ENCODE measurements at places on chromosomes 13 and 19.
A peak's percentile ranks its signal among the peaks of the same experiment; 100 is the strongest.

DNA sequence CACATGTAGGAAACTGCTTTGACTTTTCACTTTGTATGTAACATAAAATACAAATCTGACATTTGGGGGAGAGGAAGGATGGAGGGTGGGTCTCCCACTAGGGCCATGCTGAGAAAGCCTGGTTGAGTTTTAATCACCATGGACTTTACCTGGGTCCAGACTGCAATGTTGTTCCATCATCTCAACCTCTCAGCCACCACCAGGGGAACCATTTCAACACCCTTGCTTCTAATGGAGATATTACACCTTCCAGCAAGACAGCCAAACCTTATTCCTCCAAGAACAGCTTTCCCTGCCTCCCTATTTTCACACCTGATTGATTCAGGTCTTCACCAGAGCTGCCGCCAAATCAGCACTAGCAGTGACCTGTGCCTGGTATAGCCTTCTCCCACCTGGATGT, 56.0 kb downstream of the ZAR1L start:
- no peak for DNase-seq

- no peak for DNase-seq
These were observed 274.7 kb downstream of the FOXO1 start for GRCh38 chr13:40391788-40392187.

DNA sequence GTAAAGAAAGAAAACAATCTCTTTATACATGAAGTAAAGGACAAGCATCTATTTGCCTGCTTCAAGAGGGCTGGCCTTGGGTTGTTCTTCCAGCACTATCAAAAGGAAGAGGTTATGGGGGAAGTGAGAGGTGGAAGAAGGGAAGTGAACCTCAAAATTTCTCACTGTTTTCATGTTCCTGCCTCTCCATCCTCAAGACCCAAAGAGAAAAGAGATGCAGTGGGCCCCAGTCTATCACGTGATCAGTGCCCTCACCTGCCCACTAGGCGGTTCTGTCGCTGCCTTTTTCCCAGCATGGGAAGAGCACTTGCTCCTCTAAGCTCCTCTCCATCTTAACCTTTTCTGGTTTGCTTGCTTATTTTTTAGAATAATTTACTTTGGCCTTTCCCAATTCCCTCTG, 6.2 kb upstream of the USP12 start:
- DNase-seq: no peak

- no peak for DNase-seq
These were observed 25.8 kb upstream of the INTS6 start for GRCh38 chr13:51478418-51479198.

DNA sequence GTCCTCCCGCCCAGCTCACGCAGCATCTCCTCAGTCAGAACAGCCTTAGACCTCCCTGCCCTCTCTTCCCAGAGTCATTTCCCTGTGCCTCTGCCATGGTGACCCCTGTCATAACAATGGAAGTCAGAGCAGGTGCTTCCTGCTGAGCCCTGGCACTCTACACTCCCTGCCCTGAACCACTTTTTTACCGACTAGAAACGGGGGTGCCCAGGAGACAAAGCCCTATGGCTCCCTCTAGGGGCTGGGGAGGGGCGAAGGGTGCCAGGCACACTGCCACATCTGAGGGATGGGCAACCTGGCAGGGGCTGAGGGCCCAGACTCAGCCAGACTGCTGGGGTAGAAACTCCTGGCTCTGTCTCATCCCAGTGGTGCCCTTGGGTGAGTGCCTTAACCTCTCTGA, 16.4 kb downstream of the ZNF574 start:
- peak; percentile 46 for DNase-seq

DNA sequence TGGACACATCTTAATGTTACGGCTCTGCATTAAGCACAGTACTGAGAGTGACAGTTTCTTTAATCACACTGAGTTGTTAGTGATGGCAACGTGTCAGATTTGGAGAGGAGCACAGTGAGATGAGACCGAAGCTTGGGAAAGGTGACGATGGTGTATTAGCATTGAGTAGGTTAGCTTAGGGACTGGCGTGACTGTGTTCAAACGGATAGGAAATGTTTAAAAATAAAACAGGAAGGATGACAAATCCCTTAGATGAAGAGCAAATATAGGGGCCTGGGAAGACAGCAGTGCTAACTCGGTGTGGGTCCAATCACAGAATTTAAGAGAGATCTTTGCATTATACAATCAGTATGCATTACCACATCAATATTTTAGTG, 384.3 kb downstream of the HS6ST3 start:
- no peak for DNase-seq

- DNase-seq: no peak
These were observed 110.9 kb downstream of the SACS start for GRCh38 chr13:23322353-23323336.

- no peak for DNase-seq
These were observed 32.4 kb downstream of the GPX4 start for GRCh38 chr19:1136201-1136600.

DNA sequence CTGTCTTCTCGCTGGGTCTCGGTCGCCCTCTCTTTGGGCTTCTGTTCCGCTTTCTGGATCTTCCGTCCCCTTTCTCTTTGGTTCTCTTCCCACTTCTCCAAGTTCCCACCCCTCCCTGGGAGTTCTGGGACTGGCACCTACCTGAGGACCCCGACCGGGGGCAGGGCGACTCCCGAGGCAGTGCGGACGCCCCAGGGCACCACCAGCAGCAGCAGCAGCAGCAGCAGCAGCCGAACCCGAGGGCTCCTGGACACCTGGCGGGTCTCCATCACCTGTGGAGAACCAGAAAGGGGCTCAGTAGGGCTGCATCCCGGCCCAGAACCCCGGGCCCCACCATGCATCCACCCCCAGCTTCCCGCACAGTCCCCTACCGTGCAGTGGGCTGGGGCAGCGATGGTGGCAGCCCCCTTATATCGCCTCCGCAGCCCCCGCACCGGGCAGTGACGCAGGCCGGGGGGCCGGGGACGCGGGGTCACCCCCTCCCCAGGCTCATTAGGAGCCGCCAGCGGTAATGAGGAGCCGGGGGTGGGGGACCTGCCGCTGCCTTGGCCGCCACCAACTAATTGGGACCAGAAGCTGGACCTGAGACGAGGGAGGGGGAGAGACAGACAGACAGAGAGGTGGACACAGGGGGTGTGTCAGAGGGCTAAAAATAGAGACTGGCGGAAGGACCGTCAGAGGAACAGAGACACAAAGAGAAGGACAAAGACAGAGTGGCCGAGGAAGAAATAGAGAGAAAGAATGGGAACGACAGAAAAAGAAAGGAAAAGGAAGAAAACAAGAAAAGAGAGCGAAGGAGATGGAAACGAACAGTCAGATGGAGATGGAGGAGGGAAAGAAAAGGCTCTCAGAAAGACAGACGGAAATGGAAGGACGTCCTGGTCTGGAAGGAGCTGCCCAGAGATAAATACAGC, at the start of gene PTH2:
Gene PTH2 (minus strand): TSS at position 371 of the 914 bp plus-strand sequence. CDS start 102 bp downstream, at position 269.
- no peak for DNase-seq

GRCh38 chr19:42115705-42116104, 16.5 kb downstream of the POU2F2 start:
- no peak for DNase-seq

DNA sequence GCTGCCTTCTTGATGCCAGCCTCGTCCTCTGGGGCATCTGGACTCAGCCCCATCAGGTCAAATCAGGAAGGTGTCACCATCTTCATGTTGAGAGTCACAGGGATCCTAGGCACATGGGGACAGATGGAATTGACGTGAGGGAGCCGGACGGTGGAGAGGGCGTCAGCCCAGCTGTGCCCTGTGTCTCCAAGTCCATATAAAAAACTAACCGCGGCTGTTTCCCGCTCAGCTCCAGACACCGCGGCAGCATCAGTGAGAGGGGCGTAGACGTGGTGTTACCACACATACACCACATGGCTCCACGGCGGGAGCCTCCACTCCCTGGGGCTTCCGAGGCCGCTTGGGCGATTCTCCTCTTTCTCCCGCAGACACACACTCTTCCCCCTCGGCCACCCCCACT, 5.6 kb upstream of the PRR36 start:
- peak; percentile 94 for DNase-seq

DNA sequence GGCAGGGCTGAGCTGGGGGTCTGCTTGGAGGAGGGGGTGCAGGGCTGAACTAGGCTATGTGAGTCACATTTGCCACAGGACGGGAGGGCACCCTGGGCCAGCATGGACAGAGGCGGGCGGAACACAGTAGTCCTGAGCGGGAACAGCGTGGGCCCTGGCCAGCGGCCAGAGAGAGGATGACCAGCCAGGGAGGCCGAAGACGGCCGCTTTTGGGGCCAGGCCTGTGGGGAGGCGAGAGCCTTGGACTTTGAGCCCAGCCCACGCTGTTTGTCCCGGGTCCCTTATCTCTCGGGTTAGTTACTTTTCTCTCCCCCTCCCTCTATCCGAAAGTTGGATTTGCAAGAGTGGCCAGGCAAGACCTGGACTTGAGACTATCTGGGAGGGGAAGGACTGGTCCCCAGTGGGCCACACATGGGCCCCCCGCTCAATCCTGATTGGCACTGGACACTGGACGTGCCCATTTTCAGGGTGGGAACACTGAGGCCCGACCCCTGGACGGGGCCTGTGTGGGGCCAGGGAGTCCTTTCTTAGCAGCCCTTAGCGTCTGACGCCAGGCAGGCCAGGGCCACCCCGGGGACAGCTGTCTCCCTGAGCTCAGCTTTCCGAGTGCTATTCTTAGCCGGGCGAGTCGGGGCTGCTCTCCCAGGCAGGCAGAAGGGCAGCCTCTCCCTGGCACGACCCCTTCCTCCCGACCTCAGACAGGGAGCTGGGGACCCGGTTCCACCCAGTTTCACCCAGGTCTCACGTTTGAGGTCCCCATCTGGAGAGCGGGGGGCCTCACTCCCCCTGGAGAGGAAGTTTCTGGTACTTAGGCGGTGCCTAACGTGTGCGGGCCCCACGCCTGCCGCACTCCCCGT, 833 bp downstream of the GAMT start:
- DNase-seq: no peak

- peak; percentile 55 for DNase-seq
These were observed 4.0 kb downstream of the RTN2 start for GRCh38 chr19:45492627-45493470.

DNA sequence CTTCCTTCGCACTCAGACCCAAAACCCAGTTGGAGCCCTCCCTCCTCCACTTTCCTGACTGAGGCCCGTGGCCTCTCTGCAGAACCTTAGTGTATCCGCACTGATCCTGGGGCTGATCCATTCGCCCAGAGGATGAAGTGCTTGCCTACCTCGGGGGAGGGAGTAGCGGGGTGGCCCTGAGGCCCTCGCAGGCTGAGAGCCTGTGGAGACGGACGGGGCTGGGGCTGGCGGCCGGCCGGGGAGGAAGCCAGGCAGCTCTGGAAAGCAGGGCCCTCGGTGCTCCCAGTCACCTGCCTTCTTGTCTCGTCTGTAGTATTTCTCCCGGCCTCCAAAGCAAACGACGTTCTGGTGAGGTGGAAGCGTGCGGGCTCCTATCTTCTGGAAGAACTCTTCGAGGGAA, 1.3 kb downstream of the PROZ start:
- no peak for DNase-seq

DNA sequence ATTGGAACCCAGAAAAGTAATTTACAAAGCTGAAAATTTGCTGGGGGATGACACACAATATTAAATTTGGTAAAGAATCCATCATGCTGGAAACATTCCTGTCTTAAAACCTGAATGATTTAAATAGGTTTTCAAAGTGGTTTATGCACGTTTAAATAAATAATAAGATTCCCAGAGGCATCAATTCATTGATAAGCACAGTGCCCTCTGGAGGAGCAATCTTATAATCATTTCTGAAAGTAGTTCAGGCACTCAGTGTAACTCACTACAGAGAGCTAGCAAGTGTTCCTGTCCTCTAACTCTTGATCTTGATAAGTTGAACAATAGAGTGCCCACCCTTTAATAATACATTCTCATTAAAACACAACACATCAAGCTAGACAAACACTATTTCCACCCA, 43.5 kb upstream of the SHISA2 start:
- no peak for DNase-seq

GRCh38 chr13:86569119-86569518, 769.9 kb upstream of the SLITRK6 start:
- DNase-seq: no peak

GRCh38 chr19:30355586-30355985, 16.6 kb upstream of the ZNF536 start:
- DNase-seq: no peak

- DNase-seq: peak; percentile 34
These were observed 47.7 kb upstream of the ATP12A start for GRCh38 chr13:24632382-24633121.

DNA sequence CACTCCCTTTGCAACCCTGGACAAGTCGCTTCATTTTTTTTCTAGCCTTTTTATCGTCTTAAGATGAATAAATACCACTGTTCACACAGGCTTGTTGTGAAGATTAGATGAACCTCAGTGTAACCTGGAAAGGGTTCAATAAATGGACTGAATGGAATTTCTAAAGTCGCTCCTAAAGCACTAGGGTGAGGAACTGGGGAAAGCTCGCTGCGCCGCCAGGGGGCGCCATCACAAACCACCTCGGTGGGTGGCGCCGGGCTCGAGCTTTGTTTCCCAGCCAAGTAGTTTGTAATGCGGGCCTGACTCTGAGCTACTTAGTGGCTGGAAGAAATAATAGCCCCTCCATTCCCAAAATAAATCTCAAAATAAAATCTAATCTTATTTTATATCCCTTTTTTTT, 2.2 kb upstream of the CEACAM6 start:
- DNase-seq: peak; percentile 57

DNA sequence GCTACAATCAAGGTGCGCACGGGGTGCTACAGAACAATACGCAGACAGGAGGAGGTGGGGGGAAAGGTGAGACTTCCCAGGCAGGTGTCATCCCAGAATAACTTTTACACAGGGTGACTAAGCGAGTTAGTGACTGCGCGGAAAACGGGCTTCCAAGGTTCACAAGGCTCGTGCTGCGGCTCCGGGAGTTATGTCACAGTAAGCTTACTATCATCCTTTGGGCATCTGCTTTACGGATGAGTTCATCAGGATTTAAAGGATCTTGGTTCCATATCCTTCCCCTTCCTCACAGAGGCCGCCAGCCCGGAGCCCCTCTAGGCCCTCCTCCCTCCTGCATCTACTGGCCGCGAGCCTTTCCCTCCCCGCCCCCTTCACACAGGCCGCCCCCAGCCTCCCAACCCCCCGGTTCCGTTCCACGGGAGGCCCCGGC, 474 bp upstream of the IFT88 start:
- no peak for DNase-seq

GRCh38 chr13:73754727-73755292, 379.4 kb downstream of the KLF12 start:
- DNase-seq: peak; percentile 58

DNA sequence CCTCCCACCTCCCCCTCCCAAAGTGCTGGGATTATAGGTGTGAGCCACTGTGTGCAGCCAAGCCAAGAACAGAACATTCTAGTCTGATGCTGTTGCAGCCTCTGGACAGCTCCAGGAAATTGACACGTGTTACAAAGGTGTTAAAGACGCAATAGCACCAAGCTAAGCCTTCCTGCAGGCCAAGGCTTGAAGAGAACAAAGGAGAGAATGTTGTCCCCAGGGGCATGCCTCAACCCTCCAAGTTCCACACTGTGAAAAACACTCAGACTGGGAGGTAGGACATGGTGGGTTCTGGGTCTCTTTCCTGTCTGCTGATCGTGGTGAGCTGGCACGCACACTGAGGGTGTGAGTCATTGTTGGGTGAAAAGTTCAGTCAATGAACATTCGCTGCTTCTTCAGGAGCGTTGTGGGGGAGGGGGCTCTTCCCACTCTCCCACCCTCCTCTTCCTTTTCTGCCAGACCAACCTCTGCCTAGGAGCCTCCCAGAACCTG, 5.3 kb upstream of the PTPRS start:
- DNase-seq: peak; percentile 67

GRCh38 chr13:113448545-113448884, 4.8 kb downstream of the ADPRHL1 start:
- DNase-seq: peak; percentile 45

- no peak for DNase-seq
These were observed 9.0 kb downstream of the NACC1 start for GRCh38 chr19:13127051-13127450.

GRCh38 chr19:4534836-4535658, at the start of gene PLIN5:
Gene PLIN5, minus strand, starts transcription at chr19:4535224. Its CDS starts 1,150 bp downstream, at chr19:4534074.
- no peak for DNase-seq

Data from NB4 (cell line).